NCI-H187 treated with DMSO at 0.1 percent for 48 hours (cell line): ENCODE measurements at places on chromosomes 4 and X.

DNA sequence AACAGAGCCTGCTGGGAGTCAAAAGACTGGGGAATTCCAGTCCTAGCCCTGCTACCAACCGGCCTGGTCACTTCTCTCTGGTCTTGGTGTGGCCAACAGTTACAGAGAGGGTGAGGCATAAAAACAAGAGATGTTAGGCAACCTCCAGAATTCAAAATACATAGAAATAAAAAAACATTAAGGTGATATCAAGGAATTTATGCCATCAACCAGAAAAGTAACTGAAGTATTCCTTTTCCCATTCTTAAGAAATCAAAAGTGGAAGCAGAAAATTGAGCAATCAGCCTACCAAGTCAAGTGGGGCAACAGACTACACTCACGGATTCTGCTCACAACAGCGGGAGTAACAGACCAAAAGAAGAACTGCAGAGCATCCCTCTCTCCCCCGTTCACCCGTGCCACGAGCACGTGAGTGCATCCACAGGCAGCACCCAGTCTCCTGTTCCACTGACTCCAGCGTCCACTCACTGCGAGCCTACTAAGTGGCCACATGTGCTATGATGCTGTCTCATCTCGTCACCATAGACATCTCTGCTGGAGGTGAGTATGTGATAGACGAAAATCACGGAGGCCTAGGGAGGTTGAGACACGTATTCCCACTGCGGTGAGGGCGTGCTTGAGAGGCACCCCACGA is 29.3 kb downstream of the AFAP1 start:
- DNase-seq = no peak

DNA sequence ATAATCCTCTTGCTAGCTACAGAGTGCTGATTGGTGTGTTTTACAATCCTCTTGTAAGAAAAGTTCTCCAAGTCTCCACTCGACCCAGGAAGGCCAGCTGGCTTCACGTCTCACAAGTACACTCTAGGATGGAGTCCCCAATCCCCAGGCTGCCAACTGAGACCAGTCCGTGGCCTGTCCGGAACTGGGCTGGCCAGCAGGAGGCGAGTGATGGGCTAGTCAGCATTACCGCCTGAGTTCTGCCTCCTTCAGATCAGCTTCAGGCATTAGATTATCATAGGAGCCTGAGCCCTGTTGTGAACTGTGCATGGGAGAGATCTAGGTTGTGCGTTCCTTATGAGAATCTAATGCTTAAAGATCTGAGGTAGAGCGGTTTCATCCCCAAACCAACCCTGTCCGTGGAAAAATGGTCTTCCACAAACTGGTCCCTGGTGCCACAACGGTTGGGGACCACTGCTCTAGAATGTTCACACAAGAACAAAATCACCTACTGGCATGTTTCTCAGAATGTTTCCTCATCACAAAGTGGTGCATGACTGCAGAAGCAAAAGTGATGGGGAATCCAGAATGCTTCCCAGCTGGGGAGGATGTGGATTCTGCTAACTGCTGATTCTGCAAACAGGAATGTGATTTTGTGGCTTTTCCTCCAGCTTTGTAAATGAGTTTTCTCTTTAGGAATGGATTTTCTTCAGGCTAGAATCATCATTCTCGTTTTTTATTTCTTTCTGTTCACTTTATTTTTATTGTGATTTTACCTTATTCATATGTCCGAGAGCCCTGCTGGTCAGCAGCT is 40.9 kb downstream of the SEPTIN11 start:
- no peak for DNase-seq

GRCh38 chrX:118727686-118728339 is 407 bp downstream of the IL13RA1 start:
- no peak for DNase-seq

- no peak for DNase-seq
Observed at GRCh38 chr4:162836773-162837172, 329.9 kb downstream of the NAF1 start.

DNA sequence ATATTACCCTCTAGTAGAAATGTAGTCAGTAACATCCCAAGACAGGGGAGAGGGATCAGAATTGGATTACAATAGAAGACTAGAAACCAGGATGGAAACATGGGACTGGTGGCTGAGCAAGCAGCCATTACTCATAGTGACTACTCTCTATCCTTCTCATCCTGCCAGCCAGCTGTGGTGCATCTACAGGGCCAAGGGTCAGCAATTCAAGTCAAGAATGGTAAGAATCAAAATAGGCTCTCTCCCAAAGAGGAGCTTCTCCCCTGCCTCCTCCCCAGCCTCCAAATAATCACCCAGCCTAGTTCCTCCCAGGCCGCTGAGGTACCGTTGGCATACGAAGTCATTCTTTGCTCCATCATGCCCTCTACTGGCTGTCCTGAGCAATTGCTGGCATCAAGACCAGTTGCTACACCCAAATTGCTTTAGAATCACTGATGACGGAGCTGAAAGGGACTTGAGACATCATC is 19.4 kb downstream of the AWAT2 start:
- DNase-seq = no peak
